ENCODE measurements at places on chromosomes 1 and 21.

GRCh38 chr1:208329300-208329699, 85.1 kb upstream of the PLXNA2 start:
- DNase-seq: no peak

DNA sequence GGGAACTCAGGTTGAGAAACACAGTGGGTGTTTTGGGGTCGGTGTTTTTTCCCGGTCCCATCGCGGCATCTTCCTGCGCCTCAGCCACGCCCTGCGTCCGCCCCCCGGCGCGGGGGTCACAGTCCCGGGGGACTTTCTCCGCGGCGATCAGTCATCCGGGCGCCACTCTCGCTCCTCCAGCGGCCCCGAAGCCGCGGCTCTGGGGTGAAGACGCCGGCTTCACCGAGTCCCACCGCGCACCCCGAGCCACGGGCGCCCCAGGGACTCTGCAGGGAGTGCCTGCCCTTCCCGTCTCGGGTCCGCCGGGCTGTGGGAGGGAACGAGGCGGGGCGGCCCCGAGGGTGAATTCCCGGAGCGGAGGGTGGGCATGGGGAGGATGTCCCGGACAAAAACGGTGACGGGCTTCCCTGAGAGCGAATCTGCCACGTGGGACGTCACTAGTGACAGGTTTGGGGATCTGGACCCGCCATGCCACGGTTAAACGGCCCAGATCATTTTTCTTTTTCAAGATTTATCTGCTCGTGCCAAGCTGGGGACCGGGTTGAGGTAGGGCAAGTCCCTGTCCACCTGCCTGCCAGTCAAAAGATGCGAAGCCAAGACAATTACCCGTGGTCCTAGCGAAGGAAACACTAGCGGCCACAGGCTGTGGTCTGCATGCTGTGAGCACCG, 717 bp upstream of the BATF3 start:
- peak; percentile 83 for DNase-seq

DNA sequence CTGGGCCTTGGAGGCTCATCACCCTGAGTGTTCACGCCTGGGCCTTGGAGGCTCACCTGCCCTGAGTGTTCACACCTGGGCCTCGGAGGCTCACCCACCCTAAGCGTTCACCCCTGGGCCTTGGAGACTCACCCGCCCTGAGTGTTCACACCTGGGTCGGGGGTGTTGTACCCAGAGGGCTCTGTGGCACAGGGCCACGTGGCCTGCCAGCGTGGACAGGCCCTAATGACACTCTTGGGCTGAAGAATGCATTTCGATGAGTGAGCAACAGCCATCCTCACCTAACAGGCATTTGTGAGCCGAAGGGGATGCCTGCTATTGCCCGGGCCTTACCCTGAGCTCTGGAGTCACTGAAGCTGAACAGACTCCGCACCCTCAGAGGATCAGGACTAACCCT, 17.5 kb downstream of the SLC19A1 start:
- DNase-seq: no peak

DNA sequence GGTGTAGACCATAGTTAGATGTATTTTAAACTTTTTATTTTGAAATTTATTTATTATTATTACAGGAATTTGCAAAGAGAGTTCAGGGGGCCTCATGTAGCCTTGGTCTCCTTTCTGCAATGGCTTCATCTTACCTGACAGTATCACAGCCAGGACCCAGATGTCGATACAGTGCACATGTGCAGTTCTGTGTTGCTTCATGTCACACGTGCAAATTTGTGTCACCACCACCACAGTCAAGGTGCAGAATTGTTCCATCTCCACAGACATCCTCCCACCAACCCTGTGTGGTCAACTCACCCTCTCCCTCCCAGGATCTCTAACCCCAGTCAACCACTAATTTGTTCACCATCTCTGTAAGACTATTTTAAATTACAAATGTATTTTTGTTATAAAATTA, 184.5 kb downstream of the CAMTA1 start:
- no peak for DNase-seq

DNA sequence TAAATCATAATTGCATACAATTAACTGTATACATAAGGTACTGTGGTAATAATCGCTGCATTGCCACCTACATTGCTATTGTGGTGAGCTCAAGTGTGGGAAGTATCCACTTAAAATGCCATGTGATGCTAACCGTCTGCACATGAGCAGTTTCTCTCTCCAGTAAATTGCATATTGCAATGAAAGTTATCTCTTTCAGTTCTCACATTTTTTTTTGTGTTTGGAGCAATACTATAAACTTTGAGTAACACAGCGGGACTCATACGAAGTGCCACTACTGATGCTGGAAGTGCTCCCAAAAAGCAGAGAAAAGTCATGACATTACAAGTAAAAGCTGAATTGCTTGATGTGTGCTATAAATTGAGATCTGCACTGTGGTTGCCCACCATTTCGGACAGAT, 38.5 kb downstream of the DISC1 start:
- no peak for DNase-seq

DNA sequence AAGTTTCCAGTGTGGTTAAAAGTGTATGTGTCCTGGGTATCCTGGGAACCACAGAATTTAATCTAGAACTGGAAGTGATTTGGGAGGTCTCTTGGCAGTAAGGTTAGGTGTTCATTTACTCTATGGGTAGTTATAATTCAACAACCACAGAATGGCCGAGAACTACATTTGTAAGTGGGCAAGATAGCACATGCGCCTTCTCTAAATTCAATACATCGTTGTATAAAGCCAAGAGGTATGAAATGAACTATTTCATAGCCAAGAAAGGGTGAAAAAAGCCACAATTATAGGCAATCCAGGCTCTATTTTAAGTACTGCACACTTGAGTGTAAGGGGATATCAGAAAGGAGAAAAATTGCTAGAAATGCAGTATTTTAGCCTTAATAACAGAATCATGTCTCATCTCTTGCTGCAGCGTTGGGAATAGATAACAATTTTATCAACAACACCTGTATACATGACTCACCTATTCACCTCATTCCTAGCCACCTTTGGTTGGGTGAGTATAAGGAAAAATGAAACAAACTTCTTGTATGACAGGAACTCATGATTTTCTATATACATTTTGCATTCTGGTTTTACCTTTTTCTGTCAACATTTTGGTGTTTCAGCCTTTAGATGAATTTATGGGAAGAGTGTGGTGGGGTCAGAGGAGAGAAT, 4.5 kb downstream of the SDCCAG8 start:
- no peak for DNase-seq

DNA sequence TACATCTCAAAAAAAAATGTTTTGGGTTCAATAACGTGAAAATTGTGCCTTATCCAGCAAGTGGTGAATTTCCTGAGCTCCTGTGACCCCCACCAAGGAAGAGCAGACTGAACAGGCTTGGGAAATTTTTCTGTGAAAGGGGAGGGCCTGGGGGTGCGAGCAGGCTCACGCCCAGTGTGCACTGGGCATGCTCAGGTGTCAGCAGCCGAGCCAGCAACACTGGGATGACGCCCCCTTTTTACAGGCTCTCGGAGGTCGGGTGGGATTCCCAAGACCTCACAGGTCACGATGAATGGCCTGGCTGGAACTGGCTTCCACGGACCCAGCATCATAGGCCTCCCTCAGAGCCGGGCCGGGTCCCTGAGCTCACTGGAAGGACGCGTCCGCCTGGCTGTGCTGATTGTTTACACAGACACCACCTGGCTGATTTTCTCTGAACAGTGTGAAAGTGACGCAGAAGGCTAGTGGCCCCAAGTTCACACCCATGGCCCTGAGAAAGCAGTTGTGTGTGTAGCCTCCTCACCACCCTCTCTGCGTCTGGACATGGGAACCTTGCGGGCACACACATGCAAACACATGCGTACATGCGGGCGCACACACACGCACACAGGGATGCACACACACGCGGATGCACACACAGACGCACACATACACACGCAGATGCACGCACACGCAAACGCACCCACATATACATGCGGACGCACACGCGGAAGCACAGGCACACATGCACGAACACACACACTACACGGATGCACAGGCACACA, 9.2 kb downstream of the CSTB start:
- DNase-seq: no peak

- DNase-seq: no peak
These were observed 50.2 kb downstream of the KCNN3 start for GRCh38 chr1:154819628-154820590.

- DNase-seq: no peak
These were observed 76.6 kb downstream of the GIPC2 start for GRCh38 chr1:78122389-78122788.

- no peak for DNase-seq
These were observed 18.9 kb upstream of the ZFP69B start for GRCh38 chr1:40431385-40431784.

DNA sequence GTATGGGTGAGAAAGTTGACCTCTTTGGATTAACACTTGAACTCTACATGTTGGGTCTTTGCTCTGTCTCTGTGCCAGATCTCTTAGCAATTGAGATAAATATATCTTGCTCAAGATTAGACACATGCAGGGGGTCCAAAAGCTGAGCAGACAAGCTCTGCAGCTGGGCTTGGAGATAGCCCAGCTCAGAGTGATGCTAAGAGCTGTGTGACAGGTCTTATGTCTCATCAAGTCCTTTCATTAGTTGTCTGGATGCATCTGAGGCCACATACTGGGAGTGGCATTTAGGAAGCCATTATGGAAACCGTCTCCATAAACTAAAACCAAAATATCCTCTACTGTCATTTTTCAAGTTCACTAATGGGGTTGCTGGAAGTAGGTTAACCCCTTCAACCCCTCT, 289.4 kb upstream of the DUSP10 start:
- no peak for DNase-seq

DNA sequence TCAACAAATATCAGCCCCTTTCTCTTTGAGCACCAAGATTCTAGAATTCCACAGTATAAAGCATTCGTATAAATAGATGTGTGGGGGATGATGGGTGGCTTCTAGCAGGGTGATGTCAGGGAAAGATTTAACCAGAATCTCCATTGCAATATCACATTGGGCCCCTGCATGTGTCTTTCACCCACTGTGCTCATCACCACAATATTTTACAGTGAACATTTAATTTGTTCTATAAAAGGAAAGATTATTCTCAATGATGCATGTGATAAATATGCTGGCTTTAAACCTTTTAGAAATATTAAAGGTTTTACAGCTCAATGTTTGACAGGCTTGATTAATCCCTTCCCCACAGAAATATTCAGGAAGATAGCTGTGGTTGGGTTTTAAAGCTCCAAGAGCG, 457.8 kb upstream of the DAB1 start:
- no peak for DNase-seq

- DNase-seq: no peak
These were observed 61.8 kb upstream of the DISP3 start for GRCh38 chr1:11417162-11417561.

GRCh38 chr1:212226467-212226866, 58.7 kb upstream of the PPP2R5A start:
- no peak for DNase-seq

GRCh38 chr1:36298640-36299039, 7.5 kb upstream of the SH3D21 start:
- no peak for DNase-seq

- no peak for DNase-seq
These were observed 37.2 kb downstream of the SUSD4 start for GRCh38 chr1:223326776-223327175.

- DNase-seq: no peak
These were observed 66.5 kb upstream of the RAB3GAP2 start for GRCh38 chr1:220338759-220339158.

GRCh38 chr1:150875197-150876118, 941 bp downstream of the ARNT start:
- DNase-seq: no peak

GRCh38 chr1:175984813-175985212, 222.3 kb downstream of the COP1 start:
- DNase-seq: no peak

GRCh38 chr1:160419150-160419837, 18.9 kb downstream of the VANGL2 start:
- no peak for DNase-seq

DNA sequence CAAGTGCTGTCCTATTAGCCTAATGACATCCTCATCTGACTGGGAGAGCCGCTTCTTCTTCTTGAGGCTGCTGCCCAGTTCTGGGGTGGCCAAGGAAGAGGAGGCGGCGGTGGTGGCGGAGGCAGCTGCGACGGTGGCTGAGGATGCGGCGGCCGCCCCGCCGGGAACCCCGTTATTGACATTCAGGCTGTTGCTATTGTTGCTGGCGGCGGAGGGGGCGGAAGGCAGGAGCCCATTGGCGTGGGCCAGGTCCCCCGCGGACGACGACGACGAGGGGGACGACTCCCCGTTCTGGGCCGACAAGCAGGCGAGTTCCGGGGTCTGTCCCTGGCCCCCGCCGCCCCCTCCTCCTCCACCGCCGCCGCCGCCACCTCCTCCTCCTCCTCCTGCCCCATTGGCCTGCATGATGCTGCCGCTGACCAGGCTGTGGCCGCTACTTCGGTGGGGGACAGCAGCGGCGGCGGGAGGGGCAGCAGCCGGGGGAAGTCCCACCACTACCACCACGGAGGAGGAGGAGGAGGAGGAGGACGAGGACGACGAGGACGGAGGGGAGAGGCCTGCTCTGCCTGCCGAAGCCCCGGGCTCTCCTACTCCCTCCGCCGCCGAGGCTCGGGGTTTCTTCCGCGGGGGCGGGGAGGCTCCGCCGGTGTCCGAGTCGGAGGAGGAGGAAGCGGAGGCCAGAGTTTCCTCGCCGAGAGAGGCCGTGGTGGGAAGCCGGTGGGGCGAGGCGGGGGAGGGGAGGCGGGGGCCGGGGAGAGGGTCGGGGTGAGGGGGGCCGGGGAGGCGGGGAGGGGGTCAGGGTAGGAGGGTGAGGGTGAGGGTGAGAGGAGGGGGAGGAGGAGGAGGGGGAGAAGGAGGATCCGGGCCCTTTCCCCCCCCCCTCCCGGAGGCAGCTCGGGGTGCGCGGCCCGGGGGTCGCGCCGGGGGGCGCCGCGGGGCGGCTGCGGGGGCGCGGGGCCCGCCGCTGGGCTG, 610 bp downstream of the WDR26 start:
- no peak for DNase-seq

GRCh38 chr1:62361431-62361830, 42.2 kb upstream of the KANK4 start:
- DNase-seq: no peak

- no peak for DNase-seq
These were observed 68.3 kb upstream of the BCAR3 start for GRCh38 chr1:93749894-93750301.

- DNase-seq: no peak
These were observed 1.2 kb downstream of the NEXN start for GRCh38 chr1:77889671-77890070.

- no peak for DNase-seq
These were observed 73.9 kb downstream of the CACHD1 start for GRCh38 chr1:64543831-64544230.

DNA sequence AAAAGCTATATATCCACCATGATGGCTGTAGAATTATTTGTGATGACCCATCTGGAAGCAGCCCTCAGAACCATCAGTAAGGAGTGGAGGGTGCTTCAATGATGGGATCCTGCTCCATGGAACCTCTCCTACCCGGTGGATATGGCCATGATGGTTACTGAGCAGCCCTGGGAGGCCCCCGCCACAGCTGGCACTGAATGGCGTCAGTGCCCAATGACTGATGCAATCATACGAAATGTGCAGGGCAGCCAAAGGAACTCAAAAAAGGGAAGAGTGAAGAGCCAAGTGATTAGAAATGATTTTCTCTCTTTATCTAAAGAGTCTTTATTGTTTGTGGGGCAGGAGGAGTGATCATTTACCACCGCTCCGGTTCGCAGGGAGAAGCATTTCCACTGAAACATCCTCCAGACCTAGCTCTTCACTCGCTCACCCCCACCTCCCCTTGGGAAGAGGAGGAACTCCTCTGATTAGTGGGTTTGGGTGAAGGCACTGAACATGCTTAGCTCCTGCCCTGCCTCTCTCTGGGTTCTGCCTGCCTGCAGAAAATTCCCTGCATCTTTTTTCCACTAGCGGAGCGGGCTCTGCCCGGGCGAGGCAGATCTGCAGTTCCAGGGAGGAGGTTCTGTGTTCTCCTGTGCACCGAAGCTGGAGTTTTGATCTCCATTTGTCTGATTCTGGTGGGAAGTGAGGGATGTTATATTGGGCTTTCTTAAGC, 260.3 kb downstream of the GRIK3 start:
- DNase-seq: no peak

Data from vagina (tissue), 2 donors.